ENCODE measurements at places on chromosomes 7 and 10.

DNA sequence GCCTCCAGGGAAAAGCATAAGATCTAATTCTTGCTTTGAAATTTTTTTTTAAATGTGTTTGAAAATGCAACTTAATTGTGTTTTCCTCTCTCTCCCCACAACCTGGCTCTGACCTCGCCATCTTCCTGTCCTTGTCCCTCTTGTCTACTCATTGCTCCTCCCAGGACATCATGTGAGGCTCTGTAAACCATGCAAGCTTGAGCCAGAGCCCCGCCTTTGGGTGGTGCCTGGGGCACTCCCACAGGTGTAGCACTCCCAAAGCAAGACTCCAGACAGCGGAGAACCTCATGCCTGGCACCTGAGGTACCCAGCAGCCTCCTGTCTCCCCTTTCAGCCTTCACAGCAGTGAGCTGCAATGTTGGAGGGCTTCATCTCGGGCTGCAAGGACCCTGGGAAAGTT, 9.8 kb upstream of the CDHR1 start:
- no peak for DNase-seq

DNA sequence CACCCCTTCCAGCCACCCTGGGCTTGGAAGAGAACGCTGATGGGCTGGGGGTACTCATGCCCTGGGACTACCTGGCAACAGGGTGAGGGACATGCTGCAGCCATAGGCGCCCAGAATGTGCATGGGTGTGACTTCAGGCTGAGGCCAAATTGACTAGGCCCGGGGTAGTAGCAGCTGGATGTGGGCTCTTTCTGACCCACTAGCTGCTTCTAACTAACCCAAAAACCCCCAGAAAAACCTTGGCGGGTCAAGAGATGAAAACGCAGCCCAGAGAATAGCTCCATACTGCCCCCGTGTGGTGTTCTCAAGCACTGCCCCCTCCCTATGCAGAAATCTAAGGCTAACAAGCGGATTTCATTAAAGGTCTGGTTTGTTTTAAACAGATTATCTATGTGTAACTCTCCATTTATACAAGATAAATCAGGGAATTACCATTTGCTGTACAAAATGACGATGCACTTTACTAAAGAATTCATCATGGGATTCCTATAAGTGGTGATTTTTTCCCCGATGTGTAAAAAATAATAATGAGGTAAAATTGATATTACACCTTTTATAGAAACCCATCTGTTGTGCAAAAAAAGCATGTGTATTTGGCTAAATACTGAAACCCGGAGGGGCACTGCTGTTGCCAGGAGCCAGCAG, 4.2 kb downstream of the SMARCD3 start:
- peak; percentile 81 for DNase-seq

GRCh38 chr10:132109341-132110110, 43.8 kb downstream of the JAKMIP3 start:
- no peak for DNase-seq

DNA sequence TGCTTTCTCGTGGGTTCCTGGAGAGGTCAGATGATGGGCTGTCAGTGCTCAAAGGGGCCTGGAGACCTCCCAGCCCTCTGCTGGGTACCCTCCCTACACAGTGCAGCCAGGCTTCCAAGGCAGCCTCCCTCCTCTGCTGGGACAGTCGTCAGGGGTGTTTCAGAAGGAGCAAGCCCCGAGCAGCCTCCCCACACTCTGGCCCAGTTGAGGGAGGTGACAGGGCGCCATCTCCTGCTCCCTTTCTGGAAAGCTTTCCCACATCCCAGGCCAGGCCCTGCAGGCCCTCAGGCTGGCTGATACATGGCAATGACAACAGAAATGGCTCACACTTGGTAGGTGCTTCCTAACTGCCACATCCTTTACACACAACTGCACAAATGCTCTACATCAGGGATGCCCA, 32.1 kb downstream of the KCNMA1 start:
- no peak for DNase-seq

DNA sequence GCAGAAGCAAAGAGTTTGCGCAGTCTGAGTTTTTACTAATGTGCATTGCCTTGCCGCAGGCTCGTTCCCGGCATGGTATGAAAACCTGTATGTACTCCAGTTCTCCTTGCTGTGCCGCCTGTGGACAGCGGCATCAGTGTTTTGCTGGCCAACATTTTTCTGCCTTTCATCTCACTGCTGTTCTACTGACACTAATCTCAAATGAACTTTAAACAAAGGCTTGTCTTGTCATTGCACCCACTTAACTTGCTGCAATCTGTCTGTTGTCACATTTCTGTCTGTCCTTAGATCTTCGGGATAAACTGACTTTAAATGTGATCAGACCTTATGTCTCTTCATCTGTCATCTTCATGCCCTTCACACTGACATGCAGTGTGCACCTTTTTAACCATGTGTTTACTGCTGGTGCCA, 71.7 kb upstream of the ZNRF2 start:
- DNase-seq, result no peak

GRCh38 chr10:130954326-130954905, 357.1 kb downstream of the TCERG1L start:
- no peak for DNase-seq

GRCh38 chr10:50325449-50326171, 74.3 kb upstream of the ASAH2 start:
- peak; percentile 81 for DNase-seq
